ENCODE measurements at places on chromosomes 4 and X. TPM values are rescaled to one million over a fixed set of nuclear protein-coding genes. Genes with fewer than 3 reads are reported as not detected.

FGD1 gene
- total RNA-seq, result 10.4 TPM

CLCN4 gene
- 2.9 TPM for total RNA-seq

SMR3B gene
- total RNA-seq, result not detected

GABRA4 gene
- total RNA-seq, result not detected

F11 gene
- total RNA-seq, result not detected

DHX15 gene
- total RNA-seq, result 87.3 TPM

PAGE4 gene
- total RNA-seq, result not detected

EGF gene
- total RNA-seq, result not detected

NLGN3 gene
- 1.2 TPM for total RNA-seq

ZCCHC18 gene
- 0.59 TPM for total RNA-seq

AMBN gene
- total RNA-seq, result not detected

ARSH gene
- total RNA-seq, result not detected

TEX13C gene
- total RNA-seq, result not detected

TCEAL7 gene
- 44.2 TPM for total RNA-seq

PNMA6A gene
- 1.8 TPM for total RNA-seq

GYPA gene
- total RNA-seq, result not detected

DOCK11 gene
- total RNA-seq, result 13.1 TPM

FAM9A gene
- not detected for total RNA-seq

GAGE12H gene
- not detected for total RNA-seq

RAB28 gene
- total RNA-seq, result 10.7 TPM

SH3TC1 gene
- total RNA-seq, result 3.5 TPM

CNGA1 gene
- not detected for total RNA-seq

PCSK1N gene
- total RNA-seq, result 0.17 TPM

PABPC1L2B gene
- total RNA-seq, result not detected

RPA4 gene
- under 0.01 TPM for total RNA-seq

PPP1R3F gene
- 1.9 TPM for total RNA-seq

SMIM31 gene
- not detected for total RNA-seq

PNMA5 gene
- not detected for total RNA-seq

SPACA5 gene
- total RNA-seq, result not detected

VCX gene
- not detected for total RNA-seq

MCF2 gene
- total RNA-seq, result not detected

SLC2A9 gene
- 0.17 TPM for total RNA-seq

KLF3 gene
- 11.4 TPM for total RNA-seq

PRSS12 gene
- total RNA-seq, result 30.3 TPM

All from bronchus fibroblast of lung (primary cell).